Nephron progenitor cell (in vitro differentiated cells): ENCODE measurements at places on chromosomes 3 and 15.

DNA sequence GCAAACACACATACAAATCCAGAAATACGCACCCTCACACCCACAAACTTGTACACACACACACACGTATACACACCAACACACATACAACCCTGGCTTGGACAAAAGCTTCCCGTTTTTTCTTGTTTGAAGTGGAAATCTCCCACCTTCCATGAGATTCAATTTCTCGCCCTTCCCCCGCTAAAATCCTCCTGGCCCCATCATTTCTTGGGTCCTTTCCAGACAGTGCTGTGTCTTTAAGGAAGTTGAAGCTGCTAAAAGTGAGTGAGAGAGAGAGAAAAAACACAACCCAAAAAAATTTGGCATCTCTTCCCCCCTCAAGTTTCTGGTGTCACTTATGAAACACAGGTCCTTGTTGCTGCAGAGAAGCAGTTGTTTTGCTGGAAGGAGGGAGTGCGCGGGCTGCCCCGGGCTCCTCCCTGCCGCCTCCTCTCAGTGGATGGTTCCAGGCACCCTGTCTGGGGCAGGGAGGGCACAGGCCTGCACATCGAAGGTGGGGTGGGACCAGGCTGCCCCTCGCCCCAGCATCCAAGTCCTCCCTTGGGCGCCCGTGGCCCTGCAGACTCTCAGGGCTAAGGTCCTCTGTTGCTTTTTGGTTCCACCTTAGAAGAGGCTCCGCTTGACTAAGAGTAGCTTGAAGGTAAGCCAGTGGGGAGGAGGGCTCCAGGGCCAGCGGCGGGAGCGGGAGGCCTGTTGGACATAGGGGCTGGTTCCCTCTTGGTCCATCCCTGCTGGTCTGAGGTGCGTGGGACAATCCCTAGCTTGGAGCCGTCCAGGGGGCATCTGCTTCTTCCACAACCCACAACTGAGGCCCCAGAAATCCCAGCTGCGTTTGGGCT lies at the start of gene ISLR:
TSS of gene ISLR (plus strand) at position 331 of the 839 bp plus-strand sequence. CDS start 1,149 bp downstream, outside the sequence.
- DNase-seq, result no peak

GRCh38 chr3:1092061-1092460 lies 763 bp upstream of the CNTN6 start:
- DNase-seq, result no peak

GRCh38 chr3:46853441-46854415 lies 9.5 kb downstream of the MYL3 start:
- DNase-seq, result no peak

DNA sequence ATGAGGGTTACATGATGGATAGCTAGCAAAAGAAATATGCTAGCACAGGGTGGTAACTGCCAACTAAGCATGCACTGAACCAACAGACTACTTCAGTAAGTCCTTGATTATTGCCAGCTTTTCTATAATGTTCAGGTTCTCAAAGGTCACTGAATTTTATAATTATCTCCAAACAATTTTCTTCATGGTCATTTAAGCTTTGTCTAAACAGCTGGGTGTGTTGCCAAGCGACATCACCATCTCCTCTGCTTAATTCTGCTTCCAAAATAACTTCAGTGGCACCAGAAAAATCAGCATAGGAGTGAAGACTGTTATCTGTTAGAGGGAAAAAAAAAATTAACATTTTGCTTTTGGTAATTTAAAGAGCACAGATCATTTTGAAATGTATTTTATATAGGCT lies 54.6 kb upstream of the TOP2B start:
- no peak for DNase-seq

DNA sequence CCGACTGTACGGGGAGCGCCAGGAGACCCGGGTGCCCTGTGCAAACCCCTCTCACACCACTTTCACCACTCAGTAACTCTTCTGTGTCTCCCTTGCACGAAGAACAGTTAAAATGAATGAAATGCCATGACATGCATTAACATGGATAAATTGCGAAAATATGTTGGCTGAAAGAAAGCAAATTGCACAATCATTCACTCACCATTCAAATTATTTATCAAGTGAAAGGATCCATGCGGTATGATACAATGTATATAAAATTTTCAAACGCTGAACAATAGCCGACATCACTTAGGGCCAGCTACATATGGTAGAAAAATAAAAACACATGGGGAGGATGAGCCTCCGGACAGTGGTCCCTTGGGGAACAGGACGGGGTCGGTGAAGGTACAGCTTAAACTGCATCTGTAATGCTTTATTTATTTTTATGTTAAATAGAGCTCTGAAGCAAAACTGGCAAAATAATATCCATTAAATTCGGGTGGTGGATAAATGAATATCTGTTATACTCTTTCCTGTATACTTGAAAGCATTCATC lies 45.9 kb downstream of the SLC12A8 start:
- no peak for DNase-seq

DNA sequence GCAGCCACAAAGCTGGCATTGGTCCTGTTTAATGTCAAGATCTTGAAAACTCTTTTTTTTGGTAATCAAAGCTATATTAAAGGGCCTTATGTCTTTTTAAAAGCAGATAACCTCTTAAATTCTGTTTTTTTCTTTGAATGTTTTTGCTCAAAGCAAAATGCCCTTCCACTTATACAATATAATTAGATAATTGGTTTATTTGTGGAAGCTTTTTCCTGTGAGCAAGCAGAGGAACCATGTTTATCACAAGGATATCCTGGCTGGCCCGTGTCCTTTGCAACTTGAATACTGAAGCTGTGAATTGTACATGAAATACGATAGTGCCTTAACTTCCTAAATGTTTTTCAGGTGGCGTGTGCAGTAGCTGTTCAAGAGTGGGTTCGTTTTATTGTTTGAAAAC lies 2.6 kb downstream of the ST3GAL6 start:
- no peak for DNase-seq

GRCh38 chr3:63492464-63492863 lies 160.0 kb upstream of the SNTN start:
- no peak for DNase-seq

DNA sequence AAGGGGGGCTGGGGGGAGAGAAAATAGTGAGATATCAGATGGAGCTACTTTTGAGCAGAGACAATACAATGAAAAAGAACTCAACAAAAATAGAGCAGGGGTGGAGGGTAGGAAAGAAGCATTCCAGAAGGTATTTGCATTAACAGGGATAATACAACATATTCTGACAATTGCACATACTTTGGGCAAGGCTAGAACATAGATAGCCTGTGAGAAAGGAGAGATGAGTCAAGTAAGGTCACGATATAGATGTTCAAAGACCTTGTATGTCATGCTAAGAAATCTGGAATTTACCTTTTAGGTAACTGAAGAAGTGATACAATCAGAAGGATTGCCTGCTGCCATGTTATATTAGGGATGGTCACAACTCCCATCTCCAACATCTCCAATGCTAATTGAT lies 155.2 kb downstream of the GSK3B start:
- no peak for DNase-seq

DNA sequence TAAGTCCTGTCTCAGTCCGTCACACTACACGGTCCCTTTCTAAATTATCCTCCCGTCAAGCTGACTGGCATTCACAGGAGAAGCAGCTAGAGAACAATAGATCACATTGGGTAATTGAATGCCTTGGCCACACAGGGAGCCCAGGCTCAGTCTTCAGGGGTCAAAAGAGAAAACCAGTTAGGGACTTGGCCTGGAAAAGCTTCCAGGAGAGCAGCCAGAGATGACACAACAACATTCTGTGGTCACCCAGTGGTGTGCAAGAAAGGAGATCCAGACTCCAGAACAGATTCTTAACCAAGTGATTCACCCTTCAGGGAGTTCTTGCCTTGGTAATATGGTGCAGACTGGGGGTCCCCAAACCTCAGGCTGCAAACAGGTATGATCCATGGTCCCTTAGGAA lies 15.9 kb downstream of the ARHGAP31 start:
- no peak for DNase-seq

DNA sequence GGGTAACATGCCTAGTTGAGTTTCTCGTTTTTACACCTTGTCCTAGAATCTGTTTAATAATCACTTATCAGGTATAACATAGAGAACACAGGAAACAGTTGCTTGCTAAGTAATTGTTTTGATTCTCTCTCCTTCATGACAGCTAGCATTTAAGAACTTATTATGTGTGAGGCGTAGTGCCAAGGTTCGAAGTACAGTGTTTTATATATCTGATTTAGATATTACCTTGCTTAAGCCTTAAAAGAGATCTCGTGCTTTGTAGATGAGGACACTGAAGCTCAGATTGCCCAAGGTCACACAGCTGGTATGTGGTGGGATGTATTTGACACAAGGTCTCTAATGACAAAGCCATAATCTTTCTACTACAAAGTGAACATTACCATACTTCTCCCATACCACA lies 29.0 kb upstream of the IFT57 start:
- DNase-seq, result no peak

DNA sequence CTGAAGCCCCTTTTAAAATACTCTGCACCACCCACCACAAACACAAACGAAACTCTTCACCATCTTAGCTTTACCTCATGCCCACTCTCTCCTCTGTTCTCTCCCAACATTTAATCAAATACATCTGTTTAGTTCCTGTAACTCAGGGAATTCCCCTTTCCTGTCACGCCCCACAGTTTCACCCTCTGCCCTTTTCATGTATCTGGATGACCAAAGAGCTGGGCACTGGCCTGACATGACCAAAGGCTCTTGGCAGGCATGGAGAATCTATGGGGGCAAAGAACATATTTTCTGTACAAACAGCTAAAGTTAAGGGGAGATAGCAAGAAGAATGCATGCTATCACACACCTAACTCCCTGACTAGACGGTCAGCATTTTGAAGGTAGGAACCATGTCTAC lies 270.0 kb downstream of the TBL1XR1 start:
- DNase-seq, result no peak

DNA sequence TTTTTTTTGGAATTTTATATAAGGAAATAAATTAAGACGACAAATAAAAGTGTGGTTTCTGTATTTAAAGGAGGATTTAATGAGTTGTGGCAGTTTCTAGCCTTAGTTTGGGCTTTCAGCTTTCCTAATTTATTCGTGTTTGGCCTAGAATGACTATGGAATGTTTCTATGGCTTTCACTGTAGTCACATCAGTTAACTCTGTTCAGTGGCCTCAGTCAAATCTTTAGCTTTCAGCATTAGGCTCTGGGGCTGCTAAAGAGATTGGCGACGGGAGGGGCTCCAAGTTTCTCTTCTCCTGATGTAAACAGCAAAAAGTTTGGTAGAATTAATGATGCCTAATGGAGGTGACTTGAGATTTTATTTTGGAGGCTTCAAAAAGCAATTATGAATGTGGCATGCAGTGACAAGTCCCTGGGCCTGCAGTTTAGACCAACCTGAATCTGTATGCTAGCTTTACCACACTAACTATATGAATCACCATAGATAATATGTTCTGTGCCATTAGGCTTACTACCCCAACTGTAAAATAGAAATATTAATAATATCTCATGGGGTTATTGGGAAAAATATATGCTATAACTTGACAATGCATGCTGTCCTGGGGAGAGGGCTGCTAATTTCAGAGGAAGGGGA lies 47.1 kb upstream of the ADGRG7 start:
- no peak for DNase-seq

DNA sequence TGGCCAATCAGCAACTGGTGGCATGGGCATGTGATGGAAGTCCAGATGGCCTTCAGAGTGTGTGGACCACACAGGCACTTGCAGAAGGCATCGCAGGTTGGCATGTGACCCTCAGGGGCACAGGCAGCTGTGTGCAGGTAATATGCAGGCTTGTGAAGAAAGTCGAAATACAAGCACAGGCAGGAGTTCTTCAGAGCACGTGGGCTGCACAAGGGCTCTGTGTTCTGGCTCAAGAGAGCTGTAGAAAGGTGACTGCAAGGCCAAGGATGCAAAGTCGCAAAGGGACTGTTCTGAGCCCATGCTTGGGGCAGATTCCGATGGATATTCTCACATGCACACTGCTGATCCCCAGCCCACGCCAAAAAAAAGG lies 8.3 kb downstream of the LRRC2 start:
- DNase-seq, result no peak

- peak; percentile 27 for DNase-seq
These were observed 86.9 kb upstream of the HERC1 start for GRCh38 chr15:63920504-63921175.

GRCh38 chr3:24005669-24006068 lies 60.6 kb downstream of the NR1D2 start:
- DNase-seq, result no peak

DNA sequence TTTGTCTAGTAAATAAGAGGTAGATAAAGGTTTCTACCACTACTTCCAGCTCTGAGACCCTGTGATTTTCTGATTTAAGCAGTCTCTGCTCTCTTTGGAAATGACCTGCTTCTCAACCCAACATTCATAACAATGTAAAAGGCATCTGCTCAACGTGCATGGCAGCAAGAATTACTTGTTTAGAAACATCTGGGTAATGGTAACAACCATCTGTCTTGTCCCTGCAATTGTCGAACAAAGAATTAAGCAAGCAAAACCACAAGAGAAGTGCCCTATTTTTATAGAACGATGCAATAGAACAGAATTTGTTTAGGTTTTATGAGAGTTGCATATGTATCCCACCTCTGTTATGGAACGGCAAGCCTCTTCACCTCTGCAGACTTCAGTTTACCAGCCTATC lies 7.1 kb upstream of the FSIP1 start:
- no peak for DNase-seq

GRCh38 chr3:193029800-193030199 lies 112.1 kb upstream of the MB21D2 start:
- DNase-seq, result no peak

DNA sequence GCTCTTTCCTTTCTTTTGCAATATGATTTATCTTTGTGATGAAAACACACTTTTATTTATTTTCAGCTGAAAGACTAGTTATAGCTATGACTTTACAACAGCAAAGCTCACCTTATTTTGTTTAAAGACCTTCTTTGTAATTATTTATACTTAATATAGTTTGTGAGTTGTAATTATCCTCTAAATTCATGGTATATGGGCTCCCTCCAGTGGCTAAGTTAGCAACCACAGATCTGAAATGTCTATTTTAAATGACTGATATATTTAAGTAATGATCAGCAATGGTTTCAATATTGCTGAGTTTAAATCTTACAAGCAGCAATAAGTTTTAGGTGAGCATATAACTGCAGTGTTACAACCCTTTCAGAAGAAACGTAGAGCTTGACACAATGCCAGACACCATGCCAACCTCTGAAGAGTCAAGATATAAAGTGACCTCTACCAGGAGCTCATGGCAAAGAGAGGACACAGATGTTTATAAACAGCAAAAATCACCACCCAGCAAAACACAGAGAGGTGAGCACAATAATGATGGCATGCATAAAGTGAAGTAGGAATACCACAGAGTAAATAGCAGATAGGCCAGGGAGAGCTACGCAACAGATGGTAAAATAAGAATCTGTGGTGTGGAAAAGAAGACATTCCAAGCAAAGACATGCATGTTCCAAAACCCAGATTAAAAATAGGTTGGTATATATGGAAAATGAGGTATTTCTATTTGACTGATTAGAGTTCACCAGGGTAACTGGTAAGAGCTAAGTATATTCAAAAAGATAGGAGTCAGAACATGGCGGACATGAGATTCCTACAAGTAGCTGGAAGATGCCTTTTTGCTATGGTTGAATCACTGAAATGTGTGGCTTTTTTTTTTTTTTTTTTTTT lies 143.7 kb upstream of the ZNF385D start:
- DNase-seq, result peak; percentile 7

- no peak for DNase-seq
These were observed 517.1 kb upstream of the CCDC54 start for GRCh38 chr3:106860182-106860581.
